NB4 (cell line): ENCODE measurements at places on chromosomes 16 and 17.

GRCh38 chr17:81192386-81193050 lies 26.5 kb upstream of the AATK start:
- no peak for DNase-seq

DNA sequence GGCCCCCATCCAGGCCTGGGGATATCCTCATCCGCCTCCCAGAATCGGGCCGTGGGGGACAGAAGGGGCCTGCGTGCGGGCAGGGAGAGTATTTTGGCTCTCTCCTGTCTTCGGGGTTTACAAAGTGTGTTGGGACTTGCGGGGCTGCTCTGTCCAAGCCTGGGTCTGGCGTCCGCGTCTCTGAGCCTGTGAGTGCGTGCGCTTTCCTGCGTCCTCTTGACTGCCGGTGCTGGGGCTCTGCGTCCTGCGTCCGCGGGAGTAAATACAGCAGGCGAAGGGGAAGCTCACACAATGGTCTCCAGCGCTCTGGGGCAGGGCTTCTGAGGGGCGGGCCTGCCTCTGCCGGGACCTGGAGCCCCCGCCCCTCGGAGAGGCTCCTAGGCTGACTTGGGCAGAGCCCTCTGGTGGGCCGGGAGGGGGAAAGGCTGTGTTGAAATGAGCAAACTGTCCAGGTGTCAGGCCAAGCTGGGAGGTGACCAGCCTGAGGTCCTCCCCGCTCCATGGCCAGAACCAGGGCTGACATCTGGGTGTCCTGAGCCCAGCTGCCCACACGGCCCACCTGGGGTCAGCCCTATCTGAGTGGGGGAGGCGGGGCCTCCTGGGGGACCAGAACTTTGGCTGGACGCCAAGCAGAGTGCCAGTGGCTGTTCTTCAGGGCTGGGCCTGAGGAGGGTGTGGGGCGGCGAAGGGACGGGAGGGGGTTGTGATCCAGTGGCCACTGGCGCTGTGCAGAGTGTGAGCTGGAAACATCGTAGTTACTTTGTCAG lies 233.6 kb downstream of the SEC14L1 start:
- DNase-seq: peak; percentile 82

GRCh38 chr17:50122945-50123344 lies 7.0 kb downstream of the SAMD14 start:
- DNase-seq: no peak

GRCh38 chr17:74633326-74633725 lies 9.8 kb upstream of the CD300E start:
- no peak for DNase-seq

- no peak for DNase-seq
Measured at GRCh38 chr16:11604783-11605563, 18.3 kb upstream of the LITAF start.

GRCh38 chr16:3170440-3171180 lies 17.4 kb upstream of the OR1F1 start:
- DNase-seq: peak; percentile 24

DNA sequence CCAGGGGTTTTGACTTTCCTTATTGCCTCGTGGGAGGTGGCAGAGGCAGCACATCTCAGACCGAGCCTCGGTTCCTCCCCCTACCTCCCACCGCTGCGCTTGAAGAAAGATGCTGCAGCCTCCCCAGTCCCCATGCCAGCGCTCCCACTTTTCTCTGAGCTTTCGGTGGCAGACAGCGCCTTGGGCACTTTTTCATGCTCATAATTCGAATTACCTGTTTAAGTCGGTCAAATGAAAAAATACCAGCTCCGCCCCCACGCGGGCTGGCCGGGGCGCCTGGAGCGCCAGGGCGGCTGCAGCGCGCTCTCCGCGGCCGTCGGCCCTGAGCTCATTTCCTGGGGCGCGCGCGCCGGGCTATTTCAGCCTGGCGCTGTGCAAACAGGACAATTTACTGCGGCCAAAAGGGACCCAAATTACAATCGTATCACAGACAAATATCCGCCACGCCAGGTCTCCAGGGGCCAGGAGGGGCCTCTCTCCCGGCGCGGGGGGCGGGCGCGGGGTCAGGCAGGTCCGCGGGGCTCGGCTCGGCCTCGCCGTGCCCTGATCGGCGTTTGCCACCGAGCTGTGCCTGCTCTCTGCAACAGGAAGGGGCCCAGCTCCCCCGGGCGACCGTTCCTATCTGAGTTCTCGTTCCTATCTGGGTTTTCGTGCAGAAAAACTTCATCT lies 45.0 kb downstream of the SOST start:
- DNase-seq: peak; percentile 30

GRCh38 chr17:36597226-36597625 lies 4.2 kb upstream of the MRM1 start:
- DNase-seq: no peak

- peak; percentile 26 for DNase-seq
Measured at GRCh38 chr16:57564571-57565270, 22.3 kb downstream of the ADGRG5 start.

DNA sequence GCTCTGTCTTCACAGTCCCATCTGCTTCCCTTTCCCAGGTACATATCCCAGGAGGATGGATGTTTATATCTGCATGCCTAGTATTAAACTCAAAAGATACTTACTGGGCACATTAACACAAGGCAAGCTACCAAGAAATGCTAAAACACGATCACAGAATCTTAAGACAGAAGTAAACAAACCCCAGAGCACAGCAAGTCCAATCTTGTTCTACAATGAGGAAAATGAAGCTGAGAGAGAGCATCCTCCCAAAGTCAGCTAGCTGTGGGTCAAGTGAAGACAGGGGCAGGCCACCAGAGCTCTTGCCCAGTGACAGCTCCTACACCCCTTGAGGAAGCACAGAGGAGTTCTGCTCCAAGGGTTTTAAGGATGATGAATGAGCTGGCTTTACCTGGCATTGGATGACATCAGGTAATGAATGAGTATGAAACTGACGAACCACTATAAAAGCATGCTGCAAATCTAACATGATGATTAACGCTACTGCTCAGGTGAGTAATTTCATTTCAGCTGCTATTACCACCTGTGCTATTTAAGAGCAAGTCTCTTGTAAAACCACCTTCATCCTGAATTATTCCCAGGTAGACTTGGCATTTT lies 20.3 kb downstream of the XPO6 start:
- DNase-seq: no peak

- DNase-seq: no peak
Measured at GRCh38 chr17:54435966-54436365, 464.7 kb upstream of the TOM1L1 start.

DNA sequence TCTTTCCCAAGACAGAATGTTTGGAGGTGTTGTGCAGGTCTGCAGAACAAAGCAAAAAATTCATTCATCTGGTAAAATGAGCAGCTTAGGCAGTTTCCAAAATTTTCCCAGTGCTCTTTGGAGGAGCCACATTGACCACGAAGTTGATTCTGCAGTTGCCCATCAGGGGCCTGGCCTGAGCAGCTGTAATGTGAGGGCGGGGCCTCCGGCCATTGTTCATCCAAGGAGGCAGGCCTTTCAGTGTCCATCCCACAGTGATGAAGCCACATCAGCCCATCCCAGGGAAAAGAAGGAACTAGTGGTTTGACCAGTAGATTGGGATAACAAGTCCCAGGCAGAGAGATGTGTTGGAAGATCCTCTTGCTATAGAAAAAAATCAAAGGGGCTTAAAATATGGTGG lies 10.1 kb downstream of the UBFD1 start:
- DNase-seq: no peak

DNA sequence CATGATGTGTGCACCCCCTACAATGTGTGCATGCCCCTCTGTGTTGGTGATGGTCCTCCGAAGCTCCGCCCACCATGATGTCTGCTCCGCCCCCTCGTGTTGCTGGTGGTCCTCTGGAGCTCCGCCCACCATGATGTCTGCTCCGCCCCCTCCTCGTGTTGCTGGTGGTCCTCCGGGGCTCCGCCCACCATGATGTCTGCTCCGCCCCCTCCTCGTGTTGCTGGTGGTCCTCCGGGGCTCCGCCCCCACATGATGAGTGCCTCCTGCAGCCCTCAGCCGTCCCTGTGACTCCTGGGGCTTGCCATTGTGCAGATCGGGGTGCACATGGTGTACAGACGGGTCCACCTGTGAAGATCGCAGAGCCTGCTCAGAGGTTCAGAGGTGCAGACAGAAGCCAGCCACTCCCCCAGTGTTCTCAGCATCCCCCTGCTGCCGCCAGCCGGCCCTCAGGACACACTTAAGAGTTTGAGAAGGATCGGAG lies 129.1 kb upstream of the CHMP6 start:
- no peak for DNase-seq

DNA sequence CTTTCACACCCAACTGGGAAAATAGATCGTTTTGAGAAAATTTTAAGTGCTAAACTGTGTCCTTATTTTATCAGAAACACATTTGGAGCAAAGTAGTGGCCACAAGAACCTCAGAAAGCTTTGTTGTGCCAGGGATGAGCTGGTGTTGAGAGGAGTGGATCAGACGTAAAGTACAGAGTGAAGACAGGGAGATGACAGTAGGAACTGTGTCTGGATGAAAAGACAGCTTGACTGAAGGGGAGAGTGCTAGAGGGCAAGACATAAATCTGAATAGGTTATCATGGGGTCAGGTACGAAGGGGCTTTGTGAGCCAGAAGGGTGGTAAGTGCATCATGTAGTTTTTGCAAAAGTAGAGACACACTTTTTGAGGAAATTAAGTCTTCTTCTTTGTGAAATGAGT lies 39.3 kb upstream of the CARMIL2 start:
- DNase-seq: no peak

DNA sequence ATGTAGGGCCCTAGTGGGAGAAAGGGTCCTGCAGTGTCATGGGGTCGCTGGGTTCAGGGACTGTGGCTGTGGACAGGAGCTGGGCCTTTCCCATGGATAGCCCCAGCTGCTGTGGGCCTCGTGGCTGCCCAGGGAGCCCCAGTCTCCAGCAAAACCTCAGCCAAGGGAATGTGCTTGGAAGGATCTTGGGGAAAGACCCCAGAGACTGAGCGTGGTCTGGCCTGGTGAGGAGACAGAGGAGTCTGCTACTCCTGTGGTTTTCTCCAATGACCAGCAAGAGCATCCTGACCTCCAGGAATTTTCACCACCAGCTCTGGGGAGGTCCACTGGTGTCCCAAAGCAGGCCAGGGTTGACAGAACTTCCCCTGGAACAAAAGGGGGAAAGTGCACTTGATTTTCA lies 42.3 kb downstream of the RNF112 start:
- no peak for DNase-seq

- DNase-seq: no peak
Measured at GRCh38 chr17:79916991-79917901, 78.0 kb upstream of the CBX4 start.

DNA sequence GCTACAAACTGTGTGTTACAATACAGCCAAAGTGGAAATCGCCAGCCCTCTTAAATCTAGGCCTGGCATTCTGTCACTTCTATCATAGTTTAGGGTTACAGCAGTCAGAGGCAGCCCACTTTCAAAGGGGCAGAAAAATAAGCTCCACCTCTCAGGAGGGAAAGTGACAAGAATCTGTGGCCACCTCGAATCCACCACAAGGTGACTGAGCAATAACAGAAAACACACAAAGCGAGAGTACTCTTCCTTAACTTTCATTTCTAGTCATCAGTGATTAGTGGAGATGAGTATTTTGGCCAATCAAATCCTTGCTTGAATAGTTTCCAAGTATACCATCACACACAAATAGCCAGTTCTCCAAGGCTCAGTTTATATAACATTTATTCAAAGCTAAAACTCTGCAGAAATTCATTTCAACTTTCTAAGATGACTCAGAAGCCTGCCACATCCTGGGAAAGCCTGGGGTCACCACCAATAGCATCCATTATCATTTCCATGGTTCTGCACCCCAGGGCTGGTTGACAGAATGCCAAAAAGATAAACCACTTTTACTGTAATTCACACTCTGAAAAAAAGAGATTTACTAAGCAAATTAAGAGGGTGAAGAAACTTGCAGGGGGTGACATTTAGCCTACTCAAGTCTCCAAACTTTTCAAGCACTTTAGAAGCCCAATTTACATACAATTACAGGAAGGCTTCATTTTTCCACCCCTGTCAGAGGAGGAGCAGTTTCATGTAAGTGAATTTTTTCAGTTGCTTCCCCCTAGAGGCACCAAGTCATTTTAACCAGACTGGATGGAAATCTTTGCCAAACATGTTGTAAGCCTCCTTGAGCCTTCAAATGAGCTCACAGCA lies 66.8 kb downstream of the SALL1 start:
- peak; percentile 6 for DNase-seq

DNA sequence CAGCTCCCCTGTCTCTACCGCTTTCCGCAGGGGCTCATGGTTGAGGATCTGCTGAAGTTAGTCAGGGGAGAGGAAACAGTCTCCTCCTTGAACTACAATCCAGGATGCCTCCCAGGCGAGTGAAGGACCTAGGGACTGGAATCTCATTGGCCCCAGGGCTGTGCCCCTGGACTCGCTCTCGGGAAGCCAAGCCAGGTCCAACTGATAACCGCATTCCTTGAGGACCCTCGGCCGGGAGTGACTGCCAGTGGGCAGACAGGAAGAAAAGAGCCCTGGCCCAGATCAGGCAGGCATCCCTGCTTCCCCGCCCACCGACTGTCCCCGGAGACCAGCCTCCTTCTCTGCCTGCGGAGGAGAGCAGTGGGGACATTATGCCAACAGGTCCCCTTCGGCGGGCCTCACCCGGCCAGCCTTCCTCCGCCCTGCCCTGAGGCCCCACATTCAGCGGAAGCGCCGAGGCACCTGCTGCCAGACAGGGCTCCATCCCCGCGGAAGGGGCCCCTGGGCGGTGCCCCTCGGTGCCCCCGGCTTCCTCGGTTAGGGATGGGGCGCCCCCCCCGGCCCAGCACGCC lies 776 bp downstream of the LRRC75A start:
- DNase-seq: peak; percentile 58

- DNase-seq: no peak
Measured at GRCh38 chr17:17220529-17220928, 14.4 kb upstream of the PLD6 start.

DNA sequence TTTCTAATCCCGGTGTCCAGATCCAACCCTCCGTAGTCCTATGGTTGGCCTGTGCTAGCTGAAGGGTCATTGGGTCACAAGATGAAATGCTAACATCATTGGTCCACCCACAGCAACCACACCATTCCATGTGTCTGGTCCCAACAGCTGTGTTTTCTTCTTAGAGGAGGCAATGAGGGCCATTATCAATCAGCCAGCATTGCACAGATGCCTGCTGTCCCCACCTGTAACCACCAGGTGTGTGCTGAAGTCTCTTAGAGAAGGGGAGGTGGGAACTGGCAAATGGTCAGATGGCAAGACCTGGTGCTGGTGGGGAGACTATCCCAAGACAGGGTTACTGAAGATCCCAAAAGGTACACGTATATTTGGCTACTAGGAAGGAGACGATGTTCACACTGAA lies 37.4 kb downstream of the HIC1 start:
- DNase-seq: no peak

DNA sequence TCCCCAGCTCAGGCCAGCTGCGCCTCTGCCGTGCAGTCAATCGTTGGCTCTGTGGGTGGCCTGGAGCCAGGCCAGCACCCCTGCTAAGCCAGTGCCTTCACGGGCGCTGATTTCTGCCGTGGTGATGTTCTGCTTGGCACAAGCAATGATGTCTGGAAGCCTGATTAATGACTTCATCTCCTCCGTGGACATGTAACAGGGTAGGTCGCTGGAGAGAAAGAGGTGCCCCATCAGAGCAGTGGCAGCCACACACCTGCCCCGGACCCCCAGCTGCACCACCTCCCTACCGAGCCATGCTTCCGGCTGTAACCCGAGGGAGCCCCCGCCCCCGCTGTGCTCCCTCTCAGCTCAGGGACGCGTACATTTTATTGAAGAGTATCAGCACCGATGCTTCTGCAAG lies 1.9 kb downstream of the ARL16 start:
- DNase-seq: no peak
